ENCODE measurements at places on chromosomes 2 and 18.

GRCh38 chr2:85405201-85406059 lies 4.7 kb downstream of the CAPG start:
- no peak for DNase-seq

DNA sequence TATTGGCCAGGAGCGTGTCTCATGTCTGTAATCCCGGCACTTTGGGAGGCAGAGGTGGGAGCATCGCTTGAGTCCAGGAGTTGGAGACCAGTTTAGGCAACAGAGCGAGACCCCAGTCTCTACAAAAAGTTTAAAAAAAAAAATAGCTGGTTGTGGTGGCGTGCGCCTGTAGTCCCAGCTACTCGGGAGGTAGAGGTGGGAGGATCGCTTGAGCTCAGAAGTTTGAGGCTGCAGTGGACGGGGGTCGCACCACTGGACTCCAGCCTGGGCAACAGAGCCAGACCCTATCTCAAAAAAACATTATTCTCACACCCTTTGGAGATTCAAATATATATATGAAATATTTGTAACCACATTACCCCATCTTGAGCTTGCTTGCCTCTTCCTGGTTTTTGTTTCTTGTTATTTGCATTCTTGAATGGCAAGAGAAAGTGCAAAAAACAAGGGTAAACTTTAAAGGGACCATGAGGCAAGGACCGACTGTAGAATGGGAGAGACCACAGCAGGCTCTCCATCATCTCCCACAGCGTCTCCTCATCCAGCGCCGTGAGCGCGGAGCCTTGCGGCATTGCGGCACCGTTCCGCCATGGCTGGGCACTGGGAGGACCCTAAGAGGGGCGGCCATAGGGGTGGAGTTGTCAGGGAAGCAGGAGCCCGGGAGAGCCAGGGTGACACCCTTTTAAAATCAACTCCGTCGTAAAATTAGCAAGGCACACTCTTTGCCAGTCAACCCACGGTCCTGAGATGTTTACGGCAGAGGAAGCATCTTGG lies 1.4 kb downstream of the ELP2 start:
- no peak for DNase-seq

GRCh38 chr2:150605664-150606063 lies 118.2 kb upstream of the RND3 start:
- no peak for DNase-seq

DNA sequence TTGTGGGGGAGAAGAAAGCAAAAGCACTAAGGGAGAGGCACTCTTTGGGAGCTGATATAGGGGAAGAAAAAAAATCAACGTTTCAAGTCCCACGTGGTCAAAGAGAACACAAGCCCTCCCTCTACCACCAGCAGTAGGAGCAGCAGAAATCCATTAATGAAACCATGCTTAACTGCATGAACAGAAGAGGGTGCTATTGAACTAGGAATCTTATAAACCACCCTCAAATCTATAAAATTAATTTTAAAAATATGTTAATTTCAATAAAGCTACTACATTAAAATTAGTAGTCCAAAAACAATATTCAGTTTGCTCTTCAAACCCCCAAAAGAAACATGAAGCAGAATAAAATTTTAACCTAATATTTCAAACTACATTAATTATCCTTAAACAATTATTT lies 147.8 kb downstream of the TMEM18 start:
- DNase-seq: no peak

DNA sequence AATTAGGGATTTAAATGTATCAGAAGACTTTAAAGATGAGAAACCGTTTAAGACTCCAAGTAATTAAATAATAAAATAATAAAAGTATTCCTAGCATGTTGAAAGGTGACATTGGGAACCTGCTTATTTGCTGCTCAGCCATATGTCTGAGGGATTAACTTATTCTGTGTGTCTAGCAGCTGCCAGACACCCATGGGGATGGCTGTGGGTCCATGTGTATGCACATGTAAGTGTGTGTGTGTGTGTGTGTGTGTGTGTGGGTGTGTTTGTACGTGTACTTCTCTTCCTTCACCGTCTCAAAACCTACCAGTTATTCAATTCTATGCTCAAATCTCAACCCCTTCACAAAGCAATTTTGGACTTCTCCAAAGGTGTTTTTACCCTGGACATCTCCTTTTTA lies 124.5 kb downstream of the SETBP1 start:
- no peak for DNase-seq

DNA sequence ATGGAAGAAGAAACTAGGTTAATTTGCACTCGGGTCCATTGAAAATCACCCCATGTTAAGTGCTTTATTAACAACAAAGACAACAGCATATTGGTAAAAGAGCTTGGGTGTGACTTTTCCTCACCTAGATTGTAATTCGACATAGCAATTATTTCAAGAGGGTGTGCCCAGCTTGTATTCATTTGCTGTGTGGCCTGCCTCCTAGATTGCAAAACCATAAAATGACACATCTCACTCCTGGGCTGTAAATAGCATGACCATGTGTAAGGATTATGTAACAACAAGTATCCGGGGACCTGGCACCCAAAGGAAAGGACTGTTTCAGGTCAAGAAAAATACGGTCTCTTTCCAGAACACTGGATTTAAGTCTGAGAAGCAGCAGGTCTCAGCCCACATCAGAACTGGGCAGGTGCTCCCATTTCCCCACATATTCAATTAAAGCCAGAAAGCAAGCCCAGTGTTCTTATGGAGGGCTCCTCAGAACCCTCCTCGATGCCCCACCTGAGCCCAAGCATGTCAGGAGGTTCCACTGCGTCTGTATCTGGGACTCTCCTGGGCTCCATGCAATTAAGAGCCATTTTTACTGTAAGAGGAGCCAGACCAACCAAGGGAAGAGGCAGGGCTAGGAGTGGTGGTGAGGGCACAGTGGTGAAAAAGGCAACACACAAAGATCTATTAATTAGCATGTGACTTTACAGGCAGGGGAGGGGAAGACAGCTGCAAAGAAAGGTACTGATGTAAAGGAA lies 39.2 kb downstream of the MREG start:
- DNase-seq: no peak

DNA sequence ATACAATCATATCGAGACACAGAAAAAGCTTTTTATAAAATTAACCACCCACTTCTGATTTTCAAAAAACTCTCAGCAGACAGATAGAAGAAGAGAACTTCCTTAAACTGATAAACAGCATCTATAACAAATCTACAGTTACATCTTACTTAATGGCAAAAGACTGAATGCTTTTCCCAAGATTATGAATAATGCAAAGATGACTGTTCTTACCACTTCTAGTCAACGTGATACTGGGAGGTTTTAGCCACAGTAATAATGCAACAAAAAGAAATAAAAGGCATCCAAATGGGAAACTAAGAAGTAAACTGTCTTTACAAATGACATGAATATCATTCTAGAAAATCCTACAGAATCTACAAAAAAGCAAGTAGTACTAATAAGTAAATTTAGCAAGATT lies 58.0 kb upstream of the TMEM247 start:
- DNase-seq: no peak

DNA sequence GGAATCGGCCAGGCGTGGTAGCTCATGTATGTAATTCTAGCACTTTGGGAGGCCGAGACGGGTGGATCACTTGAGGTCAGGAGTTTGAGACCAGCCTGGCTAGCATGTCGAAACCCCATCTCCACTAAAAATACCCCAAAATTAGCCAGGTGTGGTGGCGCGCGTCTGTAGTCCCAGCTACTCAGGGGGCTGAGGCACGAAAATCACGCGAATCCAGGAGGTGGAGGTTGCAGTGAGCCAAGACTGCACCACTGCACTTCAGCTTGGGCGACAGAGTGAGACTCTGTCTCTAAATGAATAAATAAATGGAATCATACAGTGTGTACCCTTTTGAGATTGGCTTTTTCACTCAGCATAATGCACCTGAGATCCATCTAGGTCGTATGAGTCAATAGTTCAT lies 19.4 kb upstream of the TTC39C start:
- DNase-seq: no peak

DNA sequence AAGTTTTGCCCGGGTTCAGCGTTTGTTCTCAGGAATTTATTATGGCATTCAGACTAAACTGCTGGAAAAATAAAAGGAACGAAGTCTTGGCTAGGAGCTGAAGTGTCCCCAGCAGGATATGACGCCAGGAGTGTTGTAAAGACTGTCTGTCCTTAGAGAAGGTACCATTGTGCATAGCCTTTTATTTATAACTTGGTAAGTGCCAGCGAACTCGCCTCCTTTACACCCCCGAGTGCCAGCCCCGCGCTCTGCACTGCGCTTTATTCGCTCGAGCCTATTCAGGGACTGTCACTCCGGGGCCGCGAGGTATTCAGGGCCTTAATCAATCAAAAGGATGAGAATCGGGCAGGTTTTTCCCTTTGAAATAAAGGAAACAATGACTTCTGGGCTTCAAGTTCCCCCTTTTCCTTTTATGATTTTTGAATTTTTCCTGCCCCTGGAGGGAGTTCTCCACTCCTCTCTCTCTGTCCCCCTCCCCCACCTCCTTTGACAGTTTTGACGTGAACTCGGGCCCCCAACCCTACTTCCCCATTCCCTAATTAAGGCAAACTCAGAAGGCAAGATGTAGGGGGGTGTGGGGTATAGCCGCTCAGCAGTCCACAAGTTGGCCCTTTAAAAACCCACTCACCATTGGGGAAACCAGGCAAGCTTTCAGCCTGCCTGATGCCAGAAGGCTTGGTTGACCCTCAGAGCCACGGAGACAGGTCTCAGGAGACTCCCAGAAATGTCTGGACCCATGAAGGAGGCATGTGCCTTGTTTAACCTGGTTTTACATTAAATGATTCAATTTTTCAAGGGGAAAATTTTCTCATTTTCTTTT lies 1.3 kb upstream of the PAX3 start:
- no peak for DNase-seq

GRCh38 chr2:168852481-168852880 lies 37.7 kb downstream of the SPC25 start:
- DNase-seq: no peak

DNA sequence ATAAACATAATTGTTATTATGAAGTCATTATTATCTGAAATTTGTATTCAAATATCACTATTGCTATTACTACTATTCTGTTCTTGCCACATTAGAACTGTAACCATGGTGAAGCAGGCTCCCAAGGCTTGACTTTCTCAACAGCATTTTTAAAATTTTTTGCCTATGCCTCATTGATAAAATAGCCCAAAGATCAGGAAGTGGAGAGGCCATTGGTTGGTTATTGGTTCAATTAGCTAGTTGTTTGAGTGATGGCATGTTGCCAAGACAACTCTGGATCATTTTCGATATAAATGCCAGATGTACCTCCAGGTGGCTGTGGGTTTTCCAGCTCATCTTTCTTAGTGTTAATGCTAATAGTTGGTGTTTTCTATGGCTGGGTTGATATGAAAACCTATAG lies 513.5 kb downstream of the TRIB2 start:
- DNase-seq: no peak

DNA sequence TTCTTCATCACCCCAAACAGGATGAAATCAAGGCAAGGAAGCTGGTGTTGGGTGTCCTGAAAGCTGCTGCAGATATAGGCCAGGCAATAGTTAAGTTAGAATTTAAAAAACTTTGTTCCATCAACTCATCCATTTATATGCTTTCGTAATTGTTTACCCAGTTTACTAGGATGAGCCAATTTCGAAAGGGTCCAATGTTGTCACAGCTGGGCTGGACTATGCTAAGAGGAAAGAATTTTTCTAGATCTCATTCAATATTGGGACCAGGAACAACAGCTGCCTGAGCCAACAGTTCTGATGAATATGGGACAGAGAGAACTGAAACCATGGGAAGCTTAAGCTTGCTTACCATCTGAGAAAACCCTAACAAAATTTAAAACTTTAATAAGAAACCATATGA lies 21.6 kb upstream of the SP3 start:
- DNase-seq: no peak

DNA sequence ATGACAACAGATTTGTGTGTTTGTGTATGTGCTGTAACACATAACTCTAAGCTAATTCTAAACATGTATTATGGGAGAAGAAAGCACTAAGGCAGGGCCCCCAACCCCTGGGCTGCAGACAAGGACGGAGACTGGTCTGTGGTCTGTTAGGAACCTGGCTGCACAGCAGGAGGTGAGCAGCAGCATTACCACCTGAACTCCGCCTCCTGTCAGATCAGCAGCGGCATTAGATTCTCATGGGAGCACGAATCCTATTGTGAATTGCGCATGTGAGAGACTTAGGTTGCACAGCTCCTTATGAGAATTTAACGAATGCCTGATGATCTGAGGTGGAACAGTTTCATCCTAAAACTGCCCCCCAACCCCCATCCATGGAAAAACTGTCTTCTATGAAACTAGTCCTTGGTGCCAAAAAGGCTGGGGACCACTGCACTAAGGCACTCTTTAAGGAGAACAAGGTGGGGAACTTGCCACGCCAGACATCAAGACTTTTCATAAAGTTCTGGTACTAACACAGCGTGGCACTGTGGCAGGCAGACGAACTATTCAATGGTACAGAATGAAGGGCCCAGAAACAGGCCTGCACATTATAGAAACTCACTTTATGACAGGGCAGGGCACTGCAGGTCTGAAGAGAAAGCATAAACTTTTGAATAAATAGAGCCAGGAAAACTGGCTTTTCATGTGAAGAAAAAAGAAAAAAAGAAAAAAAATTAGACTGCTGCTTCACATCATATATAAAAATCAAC lies 14.0 kb downstream of the REEP1 start:
- DNase-seq: no peak

- DNase-seq: no peak
Measured at GRCh38 chr2:134281815-134282419, 28.0 kb downstream of the MGAT5 start.

GRCh38 chr2:100142393-100142792 lies at the start of gene AFF3:
AFF3 (minus strand) TSS chr2:100142590; CDS start chr2:100104454, 38,136 bp downstream.
- DNase-seq: peak; percentile 9

DNA sequence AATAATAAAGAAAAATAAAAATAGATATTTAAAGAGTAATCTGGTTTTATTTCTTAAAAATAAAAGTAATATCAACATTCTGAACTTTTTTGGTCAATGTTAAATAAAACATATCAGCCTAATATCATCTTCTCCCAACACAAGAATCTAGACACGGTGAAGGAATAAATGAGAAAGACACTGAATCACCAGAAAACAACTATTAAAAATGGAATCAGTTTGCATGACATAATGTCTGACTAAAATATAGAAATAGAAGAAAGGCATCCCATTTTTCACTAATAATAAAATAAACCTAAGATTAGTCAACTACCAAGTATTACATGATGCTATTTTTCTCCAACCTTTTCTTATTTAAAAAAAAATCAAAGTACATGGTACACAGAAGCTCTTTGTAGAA lies 30.8 kb upstream of the TNFAIP6 start:
- no peak for DNase-seq

GRCh38 chr2:104378853-104379374 lies 475.0 kb upstream of the POU3F3 start:
- no peak for DNase-seq

- no peak for DNase-seq
Measured at GRCh38 chr2:236873636-236874035, 212.1 kb upstream of the COPS8 start.

- no peak for DNase-seq
Measured at GRCh38 chr18:79789901-79790890, 7.5 kb upstream of the KCNG2 start.

Data from esophagus squamous epithelium (tissue), 5 donors.